ENCODE measurements at places on chromosomes 12 and 14.

- DNase-seq = no peak
Observed at GRCh38 chr12:212715-213526, 1.0 kb downstream of the SLC6A12 start.

DNA sequence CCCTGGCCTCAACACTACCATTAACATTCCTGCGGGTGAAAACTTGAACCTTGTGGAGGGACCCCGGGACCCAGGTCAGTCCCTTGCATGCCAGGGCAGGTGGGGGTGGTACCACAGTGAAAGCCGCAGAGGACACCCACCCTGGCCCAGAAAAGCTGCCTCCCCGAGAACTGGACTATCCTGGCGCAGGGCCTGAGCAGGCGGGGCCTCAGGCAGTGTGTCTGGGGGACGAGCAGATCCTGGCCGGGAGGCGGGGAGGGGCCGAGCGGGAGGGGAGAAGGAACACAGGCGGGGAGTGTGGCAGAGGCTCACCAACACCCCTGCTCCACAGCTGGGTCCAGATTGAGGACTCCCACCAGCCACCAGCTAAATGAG is 10.0 kb downstream of the AHNAK2 start:
- no peak for DNase-seq

- no peak for DNase-seq
Observed at GRCh38 chr12:8146442-8146771, 10.4 kb upstream of the ZNF705A start.

DNA sequence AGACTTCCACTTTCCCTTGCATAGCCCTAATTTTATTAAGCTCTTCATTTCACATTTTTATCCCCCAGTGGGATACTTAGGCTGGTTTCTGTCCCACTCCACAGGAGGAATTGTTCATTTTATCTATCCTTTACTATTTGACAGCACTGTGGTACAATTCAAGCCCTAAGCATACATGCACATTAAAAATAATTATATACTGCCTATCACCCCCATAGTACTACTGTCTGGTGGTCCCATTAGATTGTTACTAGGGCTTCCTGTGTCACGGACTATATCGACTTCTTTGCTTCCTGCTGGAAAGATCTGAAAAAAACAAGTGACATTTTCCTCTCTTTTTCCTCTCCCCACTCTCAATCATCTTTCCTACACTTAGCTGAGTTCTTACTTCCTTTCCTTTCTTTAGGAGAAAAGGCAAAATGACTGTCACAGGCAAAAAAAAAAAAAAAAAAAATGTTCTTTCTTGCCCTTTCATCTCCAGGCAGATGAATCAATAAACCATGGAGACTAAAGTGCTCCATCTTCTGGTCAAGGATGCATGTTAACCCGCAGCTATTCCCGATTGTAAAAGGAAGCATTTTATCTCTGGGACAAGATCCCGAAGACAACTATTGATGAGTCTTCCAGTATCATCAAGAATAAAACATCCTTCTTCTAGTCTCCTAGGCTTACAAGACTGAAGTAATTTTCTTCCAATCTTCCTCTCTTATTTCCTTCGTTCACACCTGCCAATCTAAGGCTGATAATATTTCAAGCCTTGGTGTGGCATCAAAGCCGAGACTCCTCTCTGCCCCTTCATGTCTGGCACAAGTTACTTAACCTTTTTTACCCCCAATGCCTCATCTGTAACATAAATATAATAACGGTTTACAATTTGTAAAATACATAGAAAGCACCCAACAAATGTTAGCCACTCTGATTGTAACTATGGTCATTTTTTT is 94.4 kb upstream of the PLEKHG7 start:
- peak; percentile 40 for DNase-seq

- no peak for DNase-seq
Observed at GRCh38 chr12:16939871-16940306, 333.9 kb upstream of the LMO3 start.

- no peak for DNase-seq
Observed at GRCh38 chr12:62900686-62901272, 34.2 kb downstream of the PPM1H start.

DNA sequence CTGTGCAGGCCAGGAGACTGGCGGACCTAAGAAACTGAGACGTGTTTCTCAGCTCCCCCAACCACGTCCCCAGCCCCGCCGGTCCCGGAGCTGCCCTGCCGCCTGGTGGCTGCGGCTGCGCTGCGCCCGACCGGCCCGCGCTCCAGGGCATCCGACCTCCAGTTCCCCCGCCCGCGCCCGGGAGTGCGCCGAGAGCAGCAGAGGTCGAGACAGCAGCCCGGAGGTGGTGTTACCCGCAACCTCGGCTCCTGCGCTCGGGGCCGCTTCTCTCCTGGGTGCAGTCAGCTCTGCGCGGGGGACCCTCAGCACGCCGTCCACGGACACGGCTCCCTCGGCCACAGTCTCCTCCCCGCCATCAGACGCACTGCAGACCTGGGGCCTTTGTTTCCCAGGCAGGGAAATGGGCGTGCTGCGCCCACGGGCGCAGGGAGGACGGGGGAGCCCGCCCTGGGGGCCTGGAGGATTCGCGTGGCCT is 21.6 kb upstream of the GPR132 start:
- peak; percentile 78 for DNase-seq

DNA sequence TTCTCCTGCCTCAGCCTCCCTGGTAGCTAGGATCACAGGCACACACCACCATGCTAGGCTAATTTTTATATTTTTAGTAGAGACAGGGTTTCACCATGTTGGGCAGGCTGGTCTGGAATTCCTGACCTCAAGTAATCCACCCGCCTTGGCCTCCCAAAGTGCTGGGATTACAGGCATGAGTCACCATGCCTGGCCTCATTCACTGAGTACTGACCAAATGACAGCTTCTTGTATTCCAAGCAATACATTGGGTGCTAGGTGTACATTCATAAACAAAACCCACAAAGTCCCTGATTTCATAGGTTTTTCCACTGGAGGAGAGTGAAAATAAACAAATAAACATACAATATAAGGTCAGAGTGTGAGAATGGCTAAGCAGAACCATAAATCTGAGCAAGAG is 136.3 kb downstream of the HELB start:
- DNase-seq = no peak

GRCh38 chr12:7747246-7747645 is at the start of gene CLEC4C:
TSS of gene CLEC4C (minus strand) at chr12:7747375. CDS start at chr12:7747348, 27 bp downstream.
- peak; percentile 44 for DNase-seq

DNA sequence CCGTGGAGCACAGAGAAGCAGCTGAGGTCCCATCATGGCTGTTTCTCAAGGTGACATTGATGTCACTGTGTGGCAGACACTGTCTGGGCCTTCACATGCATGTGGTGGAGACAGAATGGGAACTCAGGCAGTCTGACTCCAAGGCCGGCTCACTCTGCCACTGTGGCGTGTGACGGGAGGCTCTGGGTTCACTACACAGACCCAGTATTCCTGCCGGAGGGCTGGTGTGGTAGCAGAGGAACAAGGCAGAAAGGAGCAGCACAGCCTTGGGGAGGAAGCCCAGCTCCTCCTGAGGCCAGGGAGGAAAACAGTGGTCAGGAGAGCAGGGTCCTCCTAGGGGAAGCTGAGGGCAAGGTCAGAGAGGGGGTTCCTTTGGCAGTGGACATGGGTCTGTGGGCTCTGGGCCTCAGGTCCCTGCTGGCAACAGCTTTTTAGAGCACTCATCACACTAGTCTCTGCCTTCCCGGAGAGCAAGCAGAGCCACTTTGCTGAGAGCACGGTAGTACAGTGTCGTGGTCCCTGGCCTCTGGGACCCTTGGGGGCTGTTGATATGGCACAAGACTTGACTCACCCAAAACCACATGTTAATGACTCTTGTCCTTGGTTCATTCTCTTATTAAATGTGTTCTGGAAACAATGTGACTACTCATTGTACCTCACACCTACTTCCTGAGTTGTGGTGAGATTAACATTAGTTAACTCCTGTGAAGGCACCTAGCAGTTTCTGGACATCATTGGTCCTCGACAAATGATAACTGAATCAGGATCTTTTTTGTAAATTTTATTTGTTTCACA is 21.3 kb downstream of the DCAF4 start:
- no peak for DNase-seq

- DNase-seq = no peak
Observed at GRCh38 chr12:93178154-93178878, 199.4 kb upstream of the NUDT4 start.

GRCh38 chr12:65584016-65584415 is 240.3 kb upstream of the HMGA2 start:
- DNase-seq = no peak

DNA sequence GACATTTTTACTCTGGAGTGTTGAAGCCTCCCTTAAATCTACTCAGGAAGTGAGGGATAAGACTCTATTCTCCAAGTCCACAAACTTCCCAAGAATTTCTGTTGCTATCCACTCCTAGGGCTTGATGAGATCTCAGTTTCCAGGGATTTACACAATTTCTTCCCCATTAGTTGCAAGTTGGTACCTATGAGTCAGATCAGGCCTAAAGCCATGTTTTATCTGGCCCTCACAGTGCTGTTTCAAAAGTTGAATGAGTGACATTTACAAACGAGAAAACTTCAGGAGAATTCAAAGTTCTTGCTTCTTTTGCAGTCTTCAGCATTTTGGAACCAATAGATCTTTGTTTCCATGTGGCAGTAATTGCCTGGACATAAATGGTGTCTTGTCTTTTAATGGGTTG is 156.4 kb upstream of the SYT10 start:
- no peak for DNase-seq

- DNase-seq = no peak
Observed at GRCh38 chr12:24113701-24114100, 164.2 kb upstream of the SOX5 start.

GRCh38 chr12:30304528-30304927 is 391.1 kb downstream of the IPO8 start:
- DNase-seq = no peak

GRCh38 chr12:22018860-22019259 is 27.2 kb upstream of the CMAS start:
- no peak for DNase-seq

GRCh38 chr14:71122866-71123565 is 215.8 kb downstream of the PCNX1 start:
- DNase-seq = no peak

DNA sequence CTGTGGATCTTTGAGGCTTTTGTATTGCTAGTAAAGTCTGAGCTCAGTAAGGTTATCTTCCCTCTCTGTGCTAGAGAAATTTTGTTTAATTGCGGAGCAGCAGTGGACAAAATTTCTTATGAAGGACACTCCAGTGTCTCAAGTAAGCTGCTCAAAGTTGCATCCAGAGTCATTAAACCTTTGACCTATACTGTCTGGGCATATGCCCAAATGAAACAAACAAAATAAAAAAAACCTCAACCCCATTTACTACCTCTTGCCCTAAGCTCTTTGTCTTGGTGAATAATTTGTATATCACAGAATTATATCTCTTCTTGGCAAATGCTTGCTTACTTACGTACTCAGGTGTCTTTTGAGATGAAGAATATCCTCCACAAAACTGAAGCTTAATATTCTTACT is 465.2 kb downstream of the SOX5 start:
- DNase-seq = no peak

DNA sequence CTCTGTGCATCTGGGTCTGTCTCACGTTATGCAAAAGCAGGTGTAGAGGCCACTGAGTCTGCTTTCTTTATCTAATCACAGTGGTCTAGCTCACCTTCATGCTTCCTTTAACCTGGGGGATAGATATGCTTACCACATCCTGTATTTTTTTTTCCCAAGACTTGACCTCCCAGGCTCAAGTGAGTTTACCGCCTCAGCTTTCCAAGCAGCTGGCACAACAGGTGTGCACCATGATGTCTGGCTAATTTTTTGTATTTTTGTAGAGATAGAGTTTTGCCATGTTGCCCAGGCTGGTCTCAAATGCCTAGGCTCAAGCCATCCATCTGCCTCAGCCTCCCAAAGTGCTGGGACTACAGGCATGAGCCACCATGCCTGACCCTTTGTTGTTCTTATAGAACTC is 236.0 kb downstream of the ATP23 start:
- DNase-seq = no peak

DNA sequence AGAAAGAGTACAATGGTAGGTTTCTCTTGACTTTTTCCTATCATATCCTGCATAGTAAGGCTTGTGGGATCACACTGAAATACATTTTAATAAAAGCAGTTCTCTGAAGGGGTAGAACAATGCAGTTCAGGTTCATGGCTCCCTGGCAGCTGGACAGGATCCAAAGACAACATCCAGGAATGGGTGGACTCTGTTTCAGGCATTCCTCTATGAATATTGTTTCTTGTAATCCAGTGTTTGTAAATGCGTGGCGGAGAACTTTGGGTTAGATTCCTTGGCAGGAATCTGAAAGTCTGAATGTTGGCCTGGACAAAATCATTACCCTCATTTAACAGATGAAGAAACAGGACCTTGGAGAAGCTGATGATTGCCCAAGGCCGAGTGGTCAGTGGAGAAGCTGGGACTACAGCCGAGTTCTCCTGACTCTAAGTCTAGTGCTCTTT is 43.5 kb downstream of the SYNE2 start:
- DNase-seq = no peak

DNA sequence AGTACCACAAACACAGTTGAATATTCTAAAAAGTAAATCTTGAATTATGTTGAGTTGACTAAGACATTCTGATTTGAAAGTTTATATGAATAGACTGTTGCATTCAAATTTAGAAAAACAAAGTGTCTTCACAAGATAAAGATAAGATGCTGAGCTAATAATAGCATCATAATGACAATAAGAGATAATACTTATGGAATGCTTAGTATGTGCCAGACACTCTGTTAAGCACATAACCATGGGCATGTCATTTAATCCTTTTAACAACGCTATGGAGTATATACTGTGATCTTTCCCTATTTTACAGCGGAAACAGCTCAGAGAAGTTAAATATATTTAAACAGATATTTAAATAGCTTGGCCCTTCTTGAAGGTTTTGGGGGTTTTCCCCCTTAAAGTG is 163.4 kb downstream of the SRGAP1 start:
- DNase-seq = no peak

GRCh38 chr14:22991852-22992251 is 9.5 kb upstream of the AJUBA start:
- no peak for DNase-seq

- DNase-seq = peak; percentile 68
Observed at GRCh38 chr14:69101331-69101826, 51.5 kb downstream of the DCAF5 start.

DNA sequence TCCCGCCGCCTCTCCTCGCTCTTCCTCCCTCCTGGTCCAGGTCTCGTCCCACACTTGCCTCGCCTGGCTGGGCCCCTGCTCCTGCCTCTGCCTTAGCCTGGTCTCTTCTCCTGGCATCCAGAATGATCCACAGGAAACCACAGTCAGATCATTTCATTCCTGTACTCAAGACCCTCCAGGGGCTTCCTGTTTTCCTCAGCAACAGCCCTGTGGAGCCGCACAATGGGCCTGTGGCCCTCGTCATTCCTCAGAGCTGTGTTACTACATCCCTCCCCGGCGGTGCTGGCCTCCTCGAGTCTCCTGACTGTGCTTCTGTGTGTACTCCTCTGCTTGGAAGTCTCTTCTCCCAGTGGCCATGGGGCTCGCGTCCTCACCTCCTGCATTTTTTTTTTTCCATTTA is 20.1 kb downstream of the ATP6V0A2 start:
- no peak for DNase-seq

- DNase-seq = no peak
Observed at GRCh38 chr14:23243066-23243465, 5.3 kb downstream of the RNF212B start.

All from CD14-positive monocyte (primary cell).